ENCODE measurements at places on chromosomes 1 and 21. TPM values are rescaled to one million over a fixed set of nuclear protein-coding genes. Genes with fewer than 3 reads are reported as not detected.

The RIPPLY3 gene
- not detected for total RNA-seq

DNA sequence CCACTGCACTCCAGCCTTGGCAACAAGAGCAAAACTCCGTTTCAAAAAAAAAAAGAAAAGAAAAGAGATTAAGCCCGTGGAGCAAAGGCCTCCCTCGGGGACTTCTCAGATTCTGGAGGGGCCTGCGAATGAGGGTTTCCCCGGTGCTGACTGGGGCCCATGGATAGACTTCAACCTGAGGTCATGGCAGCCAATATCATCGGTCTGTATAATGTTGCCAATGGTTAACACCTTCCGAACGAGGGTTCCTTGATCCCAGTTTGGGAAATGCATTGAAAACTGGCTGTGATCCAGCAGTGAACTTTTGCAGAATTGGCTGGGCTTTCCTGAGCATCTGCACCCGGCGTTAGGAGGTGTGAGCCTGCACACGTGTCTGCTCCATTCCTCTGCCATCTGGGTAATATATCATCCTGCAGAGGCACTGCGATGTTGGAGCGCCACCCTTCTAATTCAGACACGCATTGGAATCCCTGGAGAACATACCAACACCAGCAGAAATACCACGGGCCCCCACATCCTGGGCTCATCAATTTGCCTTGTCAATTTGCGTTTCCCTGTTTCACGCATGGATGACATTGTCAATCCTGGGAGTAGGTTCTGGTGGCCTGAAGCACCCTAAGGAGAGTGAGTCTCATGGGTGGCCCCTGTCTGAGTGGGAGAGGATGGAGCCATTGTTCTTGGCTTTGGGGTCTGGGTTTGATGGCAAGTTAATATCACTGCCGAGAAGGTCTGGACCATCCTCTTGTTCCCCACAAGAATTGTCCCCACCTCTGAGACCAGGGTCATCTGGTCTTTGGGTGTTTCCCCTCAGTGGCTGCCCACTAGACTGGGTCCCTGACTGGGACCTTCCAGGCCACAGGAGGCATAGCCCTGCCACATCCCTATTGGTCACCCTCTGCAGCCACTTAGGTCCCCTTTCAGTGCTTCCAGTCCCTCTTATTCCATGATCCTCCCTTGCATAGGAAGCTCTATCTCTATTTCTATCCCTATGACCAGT, 441.0 kb downstream of the PTPRU start:
- no peak overlapping the region for H3K4me3 ChIP-seq
- no peaks in the 10 kb centered on the region for H3K4me1 ChIP-seq
- no peak overlapping the region for H3K27ac ChIP-seq
- H3K27me3 ChIP-seq = no peaks in the 10 kb centered on the region
- DNase-seq = peak; percentile 36

- H3K36me3 ChIP-seq = no peaks in the 10 kb centered on the region
- no peaks in the 10 kb centered on the region for H3K27me3 ChIP-seq
- no peak overlapping the region for H3K4me3 ChIP-seq
Measured at GRCh38 chr1:49630156-49630555, 393.6 kb downstream of the AGBL4 start.

- no peak overlapping the region for H3K27ac ChIP-seq
- no peaks in the 10 kb centered on the region for H3K27me3 ChIP-seq
- peaks cover 7% of the 10 kb centered on the region for H3K4me1 ChIP-seq
- H3K4me3 ChIP-seq = no peak overlapping the region
- DNase-seq = no peak
- H3K36me3 ChIP-seq = peaks cover 61% of the 10 kb centered on the region
Measured at GRCh38 chr1:112594208-112594876, 24.6 kb downstream of the ST7L start.

DNA sequence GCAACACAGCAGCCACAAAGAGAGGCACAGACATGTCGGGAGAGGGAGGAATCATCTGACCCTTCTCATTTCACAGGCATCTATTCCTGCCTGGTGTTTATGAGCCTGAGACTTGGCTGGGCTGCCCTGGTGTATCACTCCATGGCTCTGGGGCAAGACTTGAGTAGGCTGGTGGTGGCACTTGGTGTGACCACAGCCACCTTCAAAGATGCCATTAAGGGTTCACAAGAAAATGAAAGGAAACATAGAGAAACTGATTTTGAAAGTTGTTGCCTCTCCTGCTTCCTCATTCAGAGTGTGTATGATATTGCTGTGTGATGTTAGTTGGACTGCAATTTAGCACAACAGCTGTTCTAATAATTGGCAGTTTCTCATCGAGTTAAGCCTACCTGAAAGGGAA, 298.8 kb downstream of the FAM72C start:
- H3K36me3 ChIP-seq = no peaks in the 10 kb centered on the region
- no peak for DNase-seq
- H3K27me3 ChIP-seq = no peaks in the 10 kb centered on the region
- no peak overlapping the region for H3K27ac ChIP-seq
- H3K4me1 ChIP-seq = no peaks in the 10 kb centered on the region
